Cardiac ventricle fibroblast (primary cell): ENCODE measurements at places on chromosomes 11 and 22. TPM values are rescaled to one million over a fixed set of nuclear protein-coding genes. Genes with fewer than 3 reads are reported as not detected.

The OR52N4 gene
- not detected in 2 replicates for total RNA-seq

The FADS1 gene
- 30.2 and 37.8 TPM in 2 replicates for total RNA-seq

The CREB3L1 gene
- total RNA-seq = 45.9 and 50.5 TPM in 2 replicates

The CARS1 gene
- total RNA-seq = 37.8 and 38.7 TPM in 2 replicates

The OR52B6 gene
- not detected in 2 replicates for total RNA-seq

The PHF5A gene
- total RNA-seq = 28.1 and 30.6 TPM in 2 replicates

The ASPHD2 gene
- 1.2 and 2.9 TPM in 2 replicates for total RNA-seq

The OR8G5 gene
- total RNA-seq = not detected in 2 replicates
